ENCODE measurements at places on chromosomes 5 and 9. TPM values are rescaled to one million over a fixed set of nuclear protein-coding genes. Genes with fewer than 3 reads are reported as not detected.

The INSL4 gene
- 0.54 TPM for total RNA-seq

- H3K27ac ChIP-seq, result no peak overlapping the region
- DNase-seq, result no peak
- H3K36me3 ChIP-seq, result peaks cover 7% of the 10 kb centered on the region
- H3K27me3 ChIP-seq, result no peaks in the 10 kb centered on the region
- H3K4me3 ChIP-seq, result no peak overlapping the region
Measured at GRCh38 chr5:78611126-78611605, 37.4 kb downstream of the LHFPL2 start.

DNA sequence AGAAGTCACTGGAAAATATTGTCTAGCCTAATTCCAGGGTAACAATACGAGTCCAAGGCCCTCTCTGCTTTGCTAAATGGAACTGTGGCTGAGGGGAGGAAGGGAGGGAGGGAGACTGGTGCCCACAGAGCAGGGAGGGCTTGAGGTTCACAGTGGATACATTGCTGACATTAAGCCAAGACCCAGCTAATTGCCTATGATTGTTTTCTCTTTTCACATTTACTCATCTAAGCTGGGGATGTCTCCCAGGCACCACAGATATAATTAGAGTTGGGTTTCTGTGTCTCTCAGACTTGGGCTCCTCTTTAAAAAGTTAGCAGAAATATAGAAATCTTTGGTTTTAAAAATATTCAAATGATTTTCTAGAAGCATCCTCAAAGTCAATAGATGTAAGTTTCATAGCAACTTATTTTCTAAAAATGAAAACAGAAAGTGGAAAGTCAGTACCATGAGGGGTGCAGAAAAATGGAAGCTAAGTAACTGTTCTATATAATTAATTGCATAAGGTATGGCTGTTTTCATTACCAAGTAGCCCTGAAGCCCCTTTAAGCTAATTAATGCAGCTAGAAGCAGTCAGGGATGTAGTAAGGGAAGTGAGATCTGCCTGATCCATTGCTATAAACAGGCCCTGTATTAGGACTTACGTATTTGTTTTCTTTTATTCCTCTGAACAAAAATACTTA is 259.8 kb downstream of the NDUFS4 start:
- H3K36me3 ChIP-seq, result no peaks in the 10 kb centered on the region
- peaks cover 19% of the 10 kb centered on the region for H3K27me3 ChIP-seq
- H3K4me1 ChIP-seq, result no peaks in the 10 kb centered on the region
- no peak for DNase-seq
- H3K4me3 ChIP-seq, result no peak overlapping the region

- H3K4me3 ChIP-seq, result no peak overlapping the region
- no peak for DNase-seq
- no peaks in the 10 kb centered on the region for H3K36me3 ChIP-seq
- no peak overlapping the region for H3K27ac ChIP-seq
Measured at GRCh38 chr9:88586452-88586851, 51.5 kb downstream of the NXNL2 start.

The TAF1L gene
- not detected for total RNA-seq

GRCh38 chr9:127018935-127019334 is 103.5 kb downstream of the ANGPTL2 start:
- H3K4me3 ChIP-seq, result no peak overlapping the region
- H3K27me3 ChIP-seq, result no peaks in the 10 kb centered on the region
